ENCODE measurements at places on chromosomes 5 and 9. TPM values are rescaled to one million over a fixed set of nuclear protein-coding genes. Genes with fewer than 3 reads are reported as not detected.

DNA sequence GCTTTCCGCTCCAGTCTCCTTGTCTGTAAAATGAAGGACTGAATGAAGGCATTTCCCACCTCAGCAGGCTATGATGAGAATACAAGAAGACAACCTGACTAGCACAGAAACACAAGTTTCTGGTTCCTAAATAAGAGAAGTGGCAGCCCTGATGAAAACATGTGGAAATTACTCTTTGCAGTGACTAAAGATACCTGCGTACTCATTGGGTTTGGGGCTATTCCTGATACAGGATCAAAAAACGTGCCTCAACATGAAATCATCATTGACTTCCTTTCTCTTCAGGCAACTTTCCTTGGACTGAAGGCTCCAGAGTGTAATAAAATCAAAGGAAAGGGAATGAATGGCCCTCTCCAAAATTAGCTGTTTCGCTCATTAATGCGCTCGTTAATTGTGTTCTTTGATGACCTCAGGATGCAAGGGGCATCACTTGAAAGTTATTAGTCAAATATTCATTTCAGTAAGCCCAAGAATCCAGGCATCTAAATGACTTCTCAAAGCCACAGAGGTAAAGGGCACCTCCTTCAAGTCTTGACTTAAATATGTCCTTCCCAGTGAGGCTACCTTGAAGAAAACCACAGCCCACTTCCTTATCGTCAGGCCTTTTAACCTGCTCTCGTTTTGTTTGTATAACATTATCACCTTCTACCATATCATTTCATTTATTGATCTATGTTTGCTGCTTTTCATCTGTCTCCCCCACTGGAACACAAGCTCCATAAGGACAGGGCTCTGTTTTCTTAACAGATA lies 68.9 kb downstream of the RASEF start:
- DNase-seq, result no peak

BASP1 gene
- 0.90 TPM for total RNA-seq

DNA sequence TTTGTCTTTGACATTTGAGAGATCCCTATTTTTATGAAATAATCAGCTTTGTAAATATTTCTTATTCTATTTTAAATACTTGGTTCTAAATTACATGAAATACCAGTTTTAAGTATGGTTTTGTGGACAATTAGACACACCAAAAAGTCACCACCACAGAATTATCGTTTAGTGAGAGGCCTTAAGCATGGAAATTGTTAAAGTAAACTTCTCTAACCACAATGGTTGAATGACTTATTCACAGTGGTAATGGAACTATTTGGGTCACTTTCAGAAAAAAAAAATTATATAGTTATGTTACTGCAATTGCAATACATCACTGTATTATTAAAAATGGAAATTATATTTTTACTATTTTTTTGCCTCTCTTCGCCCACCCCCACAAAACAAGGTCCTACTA lies 1252.5 kb downstream of the EFNA5 start:
- DNase-seq, result no peak

GRCh38 chr9:93479726-93480125 lies 26.3 kb upstream of the FAM120AOS start:
- no peak for DNase-seq

- DNase-seq, result no peak
Observed at GRCh38 chr9:134782921-134783698, 97.5 kb upstream of the FCN2 start.

Data from CD4-positive, alpha-beta memory T cell (primary cell).